ENCODE measurements at places on chromosomes 16 and 17.

DNA sequence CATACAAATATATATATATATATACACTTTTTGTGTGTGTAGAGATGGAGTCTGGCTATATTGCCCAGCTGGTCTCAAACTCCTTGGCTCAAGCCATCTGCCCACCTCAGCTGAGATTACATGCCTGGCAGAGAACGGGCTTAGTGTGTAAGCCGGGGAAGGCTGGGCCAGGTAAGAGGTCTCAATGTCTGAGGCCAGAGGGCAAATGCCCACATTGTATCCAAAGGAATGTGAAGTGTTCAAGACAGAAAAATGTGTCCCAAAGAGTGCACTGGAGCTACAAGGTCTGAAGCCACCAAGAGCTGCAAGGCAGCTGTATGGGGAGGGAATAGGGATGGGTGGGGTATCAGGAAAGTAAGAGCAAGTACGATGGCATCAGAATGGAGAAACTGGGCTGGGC is 8.8 kb downstream of the CD2BP2 start:
- no peak for DNase-seq

DNA sequence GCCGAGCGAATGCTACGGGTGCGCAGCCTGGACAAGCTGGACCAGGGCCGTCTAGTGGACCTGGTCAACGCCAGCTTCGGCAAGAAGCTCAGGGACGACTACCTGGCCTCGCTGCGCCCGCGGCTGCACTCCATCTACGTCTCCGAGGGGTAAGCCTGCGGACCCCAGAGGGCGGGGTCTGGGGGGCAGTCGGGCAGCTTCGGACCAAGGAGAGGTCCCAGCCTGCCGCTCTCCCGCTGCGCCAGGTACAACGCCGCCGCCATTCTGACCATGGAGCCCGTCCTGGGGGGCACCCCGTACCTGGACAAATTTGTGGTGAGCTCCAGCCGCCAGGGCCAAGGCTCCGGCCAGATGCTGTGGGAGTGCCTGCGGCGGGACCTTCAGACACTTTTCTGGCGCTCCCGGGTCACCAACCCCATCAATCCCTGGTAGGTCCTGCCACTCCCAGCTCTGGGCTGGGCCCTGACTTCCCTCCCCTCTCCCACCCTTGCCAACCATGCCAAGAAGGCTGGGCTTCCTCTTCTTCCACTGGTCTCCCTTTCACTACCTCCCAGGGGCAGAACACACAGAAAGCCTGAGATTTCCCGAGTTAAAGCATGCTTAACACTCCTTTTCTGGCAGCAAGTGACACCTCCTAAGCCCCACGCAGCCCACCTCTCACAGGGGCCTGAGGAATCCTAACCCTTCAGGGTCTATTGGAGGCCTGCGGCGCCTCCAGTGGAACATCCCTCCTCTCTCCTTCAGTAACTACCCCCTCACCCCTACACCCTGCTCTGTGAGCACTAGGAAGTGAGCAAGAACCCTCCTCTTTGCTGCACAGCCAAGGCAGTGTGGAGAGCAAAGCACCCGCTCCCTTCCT is 3.2 kb downstream of the NAGS start:
- DNase-seq, result no peak

GRCh38 chr16:50323335-50324011 is 45.3 kb downstream of the BRD7 start:
- peak; percentile 62 for DNase-seq

DNA sequence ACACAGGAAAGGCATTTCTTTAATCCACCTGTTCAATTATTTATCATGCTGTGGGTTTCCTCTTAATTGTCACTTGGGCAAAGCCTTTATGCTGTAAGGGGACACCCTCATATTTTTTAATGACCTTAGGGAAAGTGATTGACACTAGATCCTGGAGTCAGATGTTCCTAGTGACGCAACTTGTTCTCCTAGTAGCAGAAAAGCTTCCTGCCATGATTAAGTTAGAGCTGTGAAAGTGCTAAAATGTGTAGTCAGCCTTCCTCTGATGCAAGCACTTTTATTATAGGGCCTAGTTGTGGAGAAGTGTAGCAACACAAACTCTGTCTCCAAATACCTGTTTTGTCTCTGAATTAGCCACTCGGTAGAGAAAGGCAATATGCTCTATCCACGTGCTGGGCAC is 12.3 kb downstream of the TMEM100 start:
- DNase-seq, result no peak

- DNase-seq, result no peak
Observed at GRCh38 chr17:48123111-48123510, 15.5 kb downstream of the SNX11 start.

- no peak for DNase-seq
Observed at GRCh38 chr17:81153340-81153803, 11.9 kb upstream of the PVALEF start.

GRCh38 chr16:2470603-2471015 is 488 bp upstream of the NTN3 start:
- DNase-seq, result no peak

GRCh38 chr17:54694287-54694887 is 206.3 kb upstream of the TOM1L1 start:
- no peak for DNase-seq

GRCh38 chr17:62916684-62917571 is 49.1 kb upstream of the TANC2 start:
- DNase-seq, result no peak

- no peak for DNase-seq
Observed at GRCh38 chr17:80779336-80779735, 212.3 kb upstream of the CHMP6 start.

- DNase-seq, result no peak
Observed at GRCh38 chr17:54967621-54968261, 713 bp downstream of the COX11 start.

- no peak for DNase-seq
Observed at GRCh38 chr16:13435873-13436474, 484.0 kb upstream of the ERCC4 start.

DNA sequence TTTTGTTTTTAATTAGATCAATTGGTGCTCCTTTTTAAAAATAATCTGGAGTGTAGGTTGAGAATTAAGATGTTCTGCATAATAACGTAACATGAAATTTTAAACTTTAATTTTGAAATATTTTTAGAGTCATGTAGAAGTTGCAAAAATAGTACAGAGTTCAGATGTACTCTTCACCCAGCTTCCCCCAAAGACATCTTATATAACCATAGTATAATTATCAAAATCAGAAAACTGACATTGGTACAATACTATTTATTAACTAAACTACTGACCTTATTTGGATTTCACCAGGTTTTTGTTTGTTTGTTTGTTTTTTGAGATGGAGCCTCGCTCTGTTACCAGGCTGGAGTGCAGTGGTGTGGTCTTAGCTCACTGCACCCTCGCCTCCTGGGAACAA is 76.9 kb downstream of the PPM1E start:
- no peak for DNase-seq

GRCh38 chr16:82040296-82040695 is 5.2 kb downstream of the HSD17B2 start:
- no peak for DNase-seq

DNA sequence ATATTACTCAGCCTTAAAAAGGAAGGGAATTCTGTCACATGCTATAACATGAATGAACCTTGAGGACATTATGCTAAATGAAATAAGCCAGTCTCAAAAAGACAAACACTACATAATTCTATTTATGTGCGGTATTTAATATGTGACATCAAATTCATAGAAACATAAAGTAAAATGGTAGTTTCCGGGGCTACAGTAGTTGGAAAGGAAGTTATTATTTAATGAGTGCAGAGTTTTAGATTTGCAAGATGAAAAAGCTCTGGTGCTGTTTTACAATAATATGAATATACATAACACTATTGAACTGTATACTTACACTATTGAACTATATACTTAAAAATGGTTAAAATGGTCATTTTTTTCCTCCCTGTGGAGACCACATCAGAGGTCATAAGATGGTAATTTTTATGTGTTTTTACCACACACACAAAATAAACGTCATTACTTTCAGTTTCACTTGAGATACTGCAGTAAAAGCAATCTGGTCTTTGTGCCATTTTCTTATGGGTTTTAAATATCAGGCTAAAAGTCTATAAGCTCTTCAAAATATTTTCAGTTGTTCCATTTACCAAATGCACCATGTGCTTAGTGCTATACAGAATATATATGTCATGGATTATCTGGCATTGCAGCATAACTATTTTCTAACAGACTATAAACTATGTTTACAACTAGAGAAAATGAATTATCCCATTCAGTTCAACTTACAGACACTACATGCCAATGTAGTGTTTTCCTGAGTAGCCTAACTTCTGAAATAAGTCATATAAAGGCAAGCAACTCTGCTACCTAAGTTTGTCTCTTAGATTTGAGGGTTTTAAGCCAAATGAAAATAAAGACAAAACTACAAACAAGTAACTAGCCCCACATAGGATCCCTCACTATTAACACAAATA is 90.9 kb downstream of the SPAG9 start:
- no peak for DNase-seq

DNA sequence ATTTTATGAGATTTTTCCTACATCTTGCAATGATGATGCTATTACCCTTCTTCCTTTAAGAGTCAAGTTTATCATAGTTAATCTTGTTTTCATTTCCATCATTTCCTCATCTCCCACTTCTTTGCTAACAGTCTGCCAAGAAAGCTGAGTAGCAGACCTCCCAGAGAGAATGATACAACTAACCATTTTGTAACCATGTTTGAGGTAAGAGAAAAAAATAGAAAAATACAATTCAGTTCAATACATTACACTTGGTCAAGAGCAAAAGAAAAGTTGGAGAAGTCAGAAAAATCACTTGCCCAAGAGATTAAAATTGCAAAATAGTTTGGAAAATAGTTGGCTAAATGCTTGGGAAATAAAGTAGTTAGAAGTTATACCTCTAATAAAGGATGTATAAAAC is 154.4 kb downstream of the ABCA8 start:
- no peak for DNase-seq

- DNase-seq, result no peak
Observed at GRCh38 chr16:82801361-82801760, 174.6 kb downstream of the CDH13 start.

GRCh38 chr16:50671644-50672260 is 9.4 kb downstream of the SNX20 start:
- no peak for DNase-seq

DNA sequence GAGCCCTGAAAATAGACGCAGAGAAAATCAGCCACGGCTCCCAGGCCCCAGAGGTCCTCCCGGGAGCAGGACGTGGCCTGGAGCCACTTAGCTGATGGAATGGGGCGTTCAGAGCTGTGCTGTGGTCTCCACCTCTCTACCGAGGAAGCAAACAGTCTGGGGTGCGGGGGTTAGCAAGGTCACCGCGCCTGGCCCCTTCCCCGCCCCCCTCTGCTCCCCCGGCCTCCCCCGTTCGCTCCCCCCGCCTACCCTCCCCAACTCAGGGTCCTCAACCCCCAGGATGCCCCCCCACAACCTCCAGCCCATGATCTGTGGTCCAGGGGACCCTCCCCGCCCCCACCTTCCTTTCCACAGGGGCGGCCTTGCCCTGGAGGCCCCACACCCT is 20.6 kb upstream of the C1QTNF8 start:
- no peak for DNase-seq

DNA sequence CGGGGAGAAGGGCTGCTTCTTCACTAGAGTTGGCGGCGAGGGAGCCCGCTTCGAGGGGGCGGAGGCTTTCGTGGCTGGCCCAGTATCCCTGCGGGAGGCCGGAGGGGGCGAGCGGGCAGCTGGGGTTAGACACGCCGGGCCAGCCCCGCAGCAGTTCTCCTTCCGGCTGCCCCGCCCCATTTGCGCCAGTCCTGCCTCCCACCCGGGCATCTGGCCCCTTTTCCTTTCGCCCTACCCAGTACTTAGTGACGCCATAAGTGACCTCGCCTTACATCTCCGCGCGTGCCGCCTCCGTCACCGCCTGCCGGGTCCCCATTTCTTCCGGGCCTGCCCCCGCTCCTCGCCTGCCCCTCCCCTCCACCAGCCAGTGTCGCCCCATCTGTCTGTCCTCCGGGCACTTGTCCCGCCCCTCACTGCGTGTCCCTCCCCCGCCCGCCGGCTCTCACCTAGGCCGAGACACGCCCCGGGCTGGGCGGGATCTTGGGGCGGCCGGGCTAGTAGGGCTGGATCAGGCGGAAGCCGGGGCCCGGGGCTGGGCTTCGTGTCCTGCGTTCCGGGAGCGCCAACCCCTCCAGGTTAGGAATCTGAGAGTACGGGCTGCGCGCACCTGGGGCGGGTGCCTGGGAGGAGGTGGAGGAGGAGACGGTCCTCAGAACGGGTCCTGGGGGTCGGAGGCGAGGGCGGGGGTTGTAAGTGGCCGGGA is 14.3 kb downstream of the SPATA32 start:
- DNase-seq, result peak; percentile 97

- DNase-seq, result no peak
Observed at GRCh38 chr17:18309202-18309601, 5.6 kb downstream of the TOP3A start.

GRCh38 chr16:85286066-85286831 is 174.0 kb upstream of the CIBAR2 start:
- no peak for DNase-seq

- DNase-seq, result no peak
Observed at GRCh38 chr17:66143657-66144282, 48.2 kb downstream of the CEP112 start.

GRCh38 chr16:30005341-30006094 is 5.3 kb downstream of the DOC2A start:
- DNase-seq, result no peak

- no peak for DNase-seq
Observed at GRCh38 chr16:76577003-76577402, 299.8 kb downstream of the CNTNAP4 start.

GRCh38 chr17:8913879-8914278 is 46.4 kb upstream of the PIK3R6 start:
- no peak for DNase-seq

- DNase-seq, result no peak
Observed at GRCh38 chr17:47295037-47295873, 28.5 kb upstream of the EFCAB13 start.

DNA sequence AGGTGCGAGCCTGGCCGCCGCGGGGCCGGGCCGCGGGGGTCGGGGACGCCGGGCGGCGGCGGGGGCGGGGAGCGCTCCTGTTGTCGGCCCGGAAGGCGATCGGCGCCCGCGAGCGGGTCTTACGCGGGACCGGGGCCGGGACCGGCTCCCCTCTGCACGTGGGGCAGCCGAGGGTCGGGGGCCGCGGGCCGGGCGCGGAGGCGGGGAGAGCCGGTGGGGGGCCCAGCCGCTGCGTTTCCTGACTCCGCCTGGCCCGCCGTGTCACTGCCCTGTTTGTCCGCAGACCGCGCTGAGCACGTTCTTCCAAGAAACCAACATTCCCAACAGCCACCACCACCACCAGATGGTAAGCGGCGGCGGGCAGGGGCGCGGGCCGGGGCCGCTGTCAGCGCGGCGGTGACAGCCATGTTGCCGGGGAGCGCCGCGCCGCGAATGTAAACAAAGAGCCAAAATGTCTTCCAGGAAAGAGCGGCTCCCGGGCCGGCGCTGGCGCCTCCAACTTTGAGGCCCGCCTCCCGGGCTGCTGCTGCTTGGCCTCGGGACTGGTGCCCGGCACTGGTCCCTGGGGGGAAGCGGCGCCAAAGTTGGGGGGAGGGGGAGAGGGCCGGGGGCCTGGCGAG is 586 bp downstream of the UBALD2 start:
- no peak for DNase-seq
